Foreskin keratinocyte (primary cell): ENCODE measurements at places on chromosomes 7 and 10. TPM values are rescaled to one million over a fixed set of nuclear protein-coding genes. Genes with fewer than 3 reads are reported as not detected.

The PHF14 gene
- total RNA-seq, result 17.8 and 21.2 TPM in 2 replicates

The ATP5MK gene
- 421 and 463 TPM in 2 replicates for total RNA-seq

The GHRHR gene
- total RNA-seq, result not detected in 2 replicates

The RADIL gene
- total RNA-seq, result 0.04 and 0.07 TPM in 2 replicates

The UNCX gene
- not detected in 2 replicates for total RNA-seq

The INMT gene
- total RNA-seq, result not detected in 2 replicates

The WNT8B gene
- total RNA-seq, result not detected in 2 replicates

The GSAP gene
- 3.9 and 4.2 TPM in 2 replicates for total RNA-seq

The MRC1 gene
- total RNA-seq, result 0.07 TPM in 1 of 2 replicates, not detected in the other

The DNAJC30 gene
- 4.1 and 4.2 TPM in 2 replicates for total RNA-seq

The CHST12 gene
- total RNA-seq, result 6.1 and 7.5 TPM in 2 replicates

The AVPI1 gene
- 19.7 and 22.7 TPM in 2 replicates for total RNA-seq

The IGFBP1 gene
- total RNA-seq, result not detected in 2 replicates

The PTPRN2 gene
- not detected in 2 replicates for total RNA-seq

The VWC2 gene
- total RNA-seq, result not detected in 2 replicates
